ENCODE measurements at places on chromosomes 16 and 17. TPM values are rescaled to one million over a fixed set of nuclear protein-coding genes. Genes with fewer than 3 reads are reported as not detected.

CX3CL1 gene
- 0.32 TPM for total RNA-seq

MRC2 gene
- total RNA-seq, result 57.5 TPM

ITGAL gene
- total RNA-seq, result 0.12 TPM

RASD1 gene
- 0.69 TPM for total RNA-seq

RAMP2 gene
- 0.69 TPM for total RNA-seq

CDYL2 gene
- total RNA-seq, result 0.33 TPM

TM4SF5 gene
- 0.64 TPM for total RNA-seq

THRA gene
- total RNA-seq, result 13.4 TPM

DPEP1 gene
- 1.3 TPM for total RNA-seq

CHMP1A gene
- 87.8 TPM for total RNA-seq

BTBD17 gene
- total RNA-seq, result not detected

AATK gene
- total RNA-seq, result 0.42 TPM

ZPBP2 gene
- not detected for total RNA-seq

TUBG2 gene
- 23.5 TPM for total RNA-seq

CCL1 gene
- total RNA-seq, result not detected

CDH1 gene
- total RNA-seq, result 4.2 TPM

KRTAP1-5 gene
- not detected for total RNA-seq

RPS6KB1 gene
- 49.9 TPM for total RNA-seq

BLMH gene
- total RNA-seq, result 52.0 TPM

CACNG1 gene
- 0.11 TPM for total RNA-seq

HLF gene
- total RNA-seq, result 0.34 TPM

MT1E gene
- not detected for total RNA-seq

MCRIP1 gene
- 87.6 TPM for total RNA-seq

MSLN gene
- 2.5 TPM for total RNA-seq

SEZ6 gene
- 0.05 TPM for total RNA-seq

STRADA gene
- total RNA-seq, result 27.0 TPM

CIBAR2 gene
- total RNA-seq, result not detected

ZG16 gene
- not detected for total RNA-seq

NKD1 gene
- total RNA-seq, result 0.30 TPM

MMP25 gene
- total RNA-seq, result 0.85 TPM

IL21R gene
- 0.22 TPM for total RNA-seq

DNAAF8 gene
- 0.46 TPM for total RNA-seq

KRT222 gene
- 0.43 TPM for total RNA-seq

SRSF1 gene
- 261 TPM for total RNA-seq

FOXJ1 gene
- 0.24 TPM for total RNA-seq

ASGR2 gene
- 0.07 TPM for total RNA-seq

TP53TG3B gene
- total RNA-seq, result not detected

PYDC1 gene
- not detected for total RNA-seq

TLCD1 gene
- total RNA-seq, result 50.8 TPM

TAT gene
- total RNA-seq, result not detected

C17orf67 gene
- total RNA-seq, result 2.3 TPM

EIF3C gene
- 364 TPM for total RNA-seq

CES4A gene
- total RNA-seq, result 1.2 TPM

JPH3 gene
- total RNA-seq, result 1.9 TPM

TSPOAP1 gene
- total RNA-seq, result not detected
